ENCODE measurements at places on chromosomes 7 and 10.

- no peak for DNase-seq
These were observed 2.6 kb downstream of the LUC7L2 start for GRCh38 chr7:139362302-139362701.

DNA sequence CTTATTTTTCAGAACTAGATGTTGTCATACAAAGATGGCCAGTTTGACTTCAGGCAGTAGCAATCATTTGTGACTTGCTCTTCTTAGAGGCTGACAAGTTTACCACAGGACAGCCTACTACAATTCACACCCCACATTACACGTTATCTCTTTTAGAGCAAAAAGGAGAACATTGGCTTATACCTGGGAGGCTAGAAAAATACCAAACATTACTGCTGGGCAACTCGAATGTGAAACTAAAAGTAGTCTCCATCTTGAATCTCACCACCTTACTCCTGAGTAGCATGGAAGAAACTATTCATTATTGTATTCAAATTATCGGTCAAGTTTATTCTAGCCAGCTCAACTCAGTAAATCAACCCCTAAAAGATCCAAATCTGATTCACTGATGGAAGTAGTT, 90.7 kb upstream of the TMEM26 start:
- DNase-seq, result no peak

GRCh38 chr7:76316984-76317781, 14.7 kb downstream of the HSPB1 start:
- no peak for DNase-seq

- DNase-seq, result no peak
These were observed 213.9 kb downstream of the NSUN6 start for GRCh38 chr10:18437486-18437885.

- no peak for DNase-seq
These were observed 95.4 kb downstream of the HIPK2 start for GRCh38 chr7:139682136-139683013.

DNA sequence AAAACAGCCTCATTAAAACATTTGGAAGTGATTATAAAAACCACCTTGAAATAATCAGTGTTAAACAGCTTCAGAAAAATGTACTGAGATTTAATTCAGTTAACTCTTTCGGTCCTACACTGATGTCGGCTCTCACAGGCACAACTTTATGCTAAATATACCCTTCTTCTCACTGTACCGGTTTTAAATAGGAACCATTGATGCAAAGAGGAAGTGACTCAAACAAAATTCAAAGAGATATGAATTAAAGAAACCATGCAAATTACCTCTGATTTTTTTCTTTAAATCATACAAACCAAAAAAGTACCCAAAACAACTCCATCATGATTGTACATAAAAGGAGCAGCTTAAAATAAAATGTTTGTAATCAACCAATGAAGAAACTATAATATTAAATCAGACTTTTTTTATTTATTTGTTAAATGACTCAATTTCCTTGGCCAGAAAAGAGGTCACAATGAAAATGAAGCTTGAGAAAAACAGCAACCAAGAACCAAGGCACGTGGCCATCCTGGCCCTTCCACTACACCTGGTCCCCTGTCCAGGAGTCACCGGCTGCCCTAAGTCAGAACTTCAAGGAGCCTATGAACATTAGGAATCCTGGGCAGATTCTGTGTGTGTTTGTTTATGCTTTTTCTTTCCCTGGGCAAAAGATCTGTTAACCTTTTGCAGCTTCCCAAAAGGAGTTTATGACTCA, 73.0 kb upstream of the CABCOCO1 start:
- DNase-seq, result no peak

- DNase-seq, result no peak
These were observed 85.2 kb upstream of the SEMA3C start for GRCh38 chr7:81004098-81004497.

DNA sequence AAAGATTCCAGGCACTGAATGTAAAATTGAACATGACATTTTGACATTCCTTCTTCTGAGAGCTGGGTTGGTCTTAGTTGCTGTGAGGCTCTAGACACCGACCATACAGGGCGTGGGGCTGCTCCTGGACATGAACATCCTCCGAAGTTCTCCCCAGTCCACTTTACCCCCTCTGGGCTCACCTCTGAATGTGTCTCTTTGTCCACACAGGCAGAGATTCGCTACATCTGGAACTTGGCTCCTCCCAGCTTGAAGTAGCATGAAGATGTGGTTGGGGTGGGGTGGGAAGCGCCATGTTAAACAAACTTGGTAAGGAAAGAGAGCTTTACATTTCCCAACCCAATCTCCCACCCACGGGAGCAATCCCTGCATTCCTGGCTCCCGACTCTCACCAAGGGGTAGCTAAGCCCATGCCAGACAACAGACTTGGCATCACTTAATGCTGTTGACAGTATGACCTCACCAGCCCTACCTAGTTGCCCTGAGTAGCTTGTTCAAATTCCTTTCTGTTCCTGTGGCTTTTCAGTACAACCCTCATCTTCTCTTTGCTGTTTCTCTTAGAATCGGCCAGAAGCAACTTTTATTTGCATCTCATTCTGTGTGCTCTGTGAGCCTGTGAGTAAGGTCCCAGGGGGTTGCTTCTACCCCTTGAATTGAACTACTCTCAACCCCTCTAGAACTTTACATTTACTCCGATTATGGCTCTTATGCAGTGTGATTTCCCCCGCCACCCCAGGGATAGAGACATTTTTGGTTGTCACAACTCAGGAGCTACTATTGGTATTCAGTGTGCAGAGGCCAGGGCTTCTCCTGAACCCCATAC, 211.4 kb downstream of the SEC23IP start:
- DNase-seq, result no peak

DNA sequence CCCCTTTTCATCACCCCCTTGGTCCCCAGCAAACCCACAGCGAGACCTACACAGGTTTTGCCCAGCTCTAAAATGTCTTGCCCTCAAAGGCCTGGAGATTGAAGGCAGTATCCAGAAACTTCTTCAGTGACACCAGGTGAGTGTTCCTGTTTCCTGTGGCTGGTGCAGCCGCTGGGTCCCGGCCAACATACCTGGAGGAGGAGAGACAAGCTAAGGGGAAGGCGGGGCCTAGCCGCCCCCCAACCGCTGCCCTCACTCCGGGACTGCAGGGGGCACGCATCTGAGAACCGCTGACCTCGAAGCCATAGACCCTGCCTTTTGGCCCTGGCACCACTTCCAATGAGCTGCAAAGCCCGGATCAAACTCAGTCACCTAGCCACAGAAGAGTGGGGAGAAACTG, 27.0 kb downstream of the OGDHL start:
- DNase-seq, result peak; percentile 68

DNA sequence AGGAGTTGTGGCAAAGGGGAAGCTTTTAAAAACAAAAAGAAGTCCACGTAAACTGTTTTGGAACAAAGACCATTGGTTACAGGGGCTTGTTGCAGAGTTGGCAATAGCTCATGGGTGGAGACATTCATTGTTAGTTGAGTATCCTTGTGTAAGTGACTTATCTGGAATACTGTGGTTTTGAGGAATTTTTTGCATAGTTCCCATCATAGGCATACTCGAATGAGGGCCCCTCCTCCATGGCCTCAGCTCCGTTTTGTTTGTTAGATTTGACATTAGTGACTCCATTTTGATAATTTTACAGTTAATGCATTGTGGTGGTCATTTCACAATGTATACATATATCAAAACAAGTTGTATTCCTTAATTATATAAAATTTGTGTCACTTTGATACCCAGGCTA, 12.8 kb upstream of the SMKR1 start:
- DNase-seq, result no peak

GRCh38 chr7:67786021-67786420, 789.4 kb downstream of the TYW1 start:
- DNase-seq, result no peak

DNA sequence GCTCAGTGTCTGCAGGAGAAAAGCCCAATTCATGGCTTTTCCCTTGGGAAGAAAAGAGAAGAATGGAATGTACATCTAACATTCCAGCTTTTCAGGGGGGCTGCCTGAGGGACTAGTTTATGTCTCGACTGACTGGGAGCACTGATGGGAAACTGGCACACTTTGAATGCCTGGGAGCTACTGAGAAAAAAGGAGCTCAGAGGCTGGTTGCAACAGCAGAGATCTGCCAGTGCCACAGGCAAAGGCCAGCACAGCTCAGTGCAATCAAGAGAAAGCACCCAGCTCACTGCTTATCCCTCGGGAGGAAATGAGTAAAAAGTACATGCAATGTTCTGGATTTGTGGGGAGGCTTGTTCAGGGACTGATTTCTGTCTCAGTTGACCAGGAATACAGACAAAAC, 226.2 kb downstream of the COBL start:
- no peak for DNase-seq

DNA sequence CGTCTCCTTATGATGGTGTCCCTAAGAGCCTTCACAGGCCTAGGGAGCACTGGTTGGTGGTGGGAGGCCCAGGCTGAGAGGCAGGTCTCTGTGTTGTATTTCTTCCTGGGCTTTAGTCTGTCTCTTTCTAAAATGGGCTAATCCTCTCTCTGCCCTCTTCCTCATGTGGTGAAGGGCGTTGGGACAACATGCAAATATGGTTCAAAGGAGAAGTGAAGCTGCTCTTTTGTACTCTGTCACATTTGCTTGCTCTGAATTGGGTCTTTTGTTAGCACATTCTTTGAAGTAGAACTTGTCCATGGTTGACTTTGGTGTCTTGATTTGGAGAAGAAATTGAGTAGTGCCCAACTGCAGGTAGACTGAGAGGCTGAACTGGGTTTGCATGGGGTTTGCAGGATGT, 814 bp downstream of the HK1 start:
- no peak for DNase-seq

- peak; percentile 27 for DNase-seq
These were observed 4.7 kb upstream of the TMEM72 start for GRCh38 chr10:44906486-44906885.

GRCh38 chr10:113305871-113306270, 247.0 kb upstream of the HABP2 start:
- DNase-seq, result no peak

- DNase-seq, result no peak
These were observed 149.6 kb downstream of the ADK start for GRCh38 chr10:74300666-74301065.

- DNase-seq, result no peak
These were observed 54.1 kb downstream of the DYNC2I1 start for GRCh38 chr7:158910254-158911053.

DNA sequence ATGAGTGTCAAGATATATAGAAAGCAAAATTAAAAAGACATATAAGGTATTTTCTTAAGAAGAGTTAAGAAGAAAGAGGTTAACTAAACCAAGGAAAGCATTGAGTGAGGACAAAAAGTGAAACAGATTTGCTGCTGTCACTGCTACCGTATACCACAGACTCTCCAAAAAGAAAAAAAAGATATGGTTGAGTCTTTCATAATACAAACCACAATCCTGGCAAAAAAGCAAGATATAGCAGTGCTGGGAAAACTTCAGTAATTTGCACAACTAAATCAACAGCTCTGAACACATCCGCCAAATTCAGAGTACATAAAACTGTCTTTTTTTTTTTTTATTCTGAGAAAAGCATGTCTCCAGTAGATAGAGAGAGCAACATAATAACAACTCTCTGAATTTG, 114.7 kb downstream of the ETV1 start:
- no peak for DNase-seq

All from cardiac septum (tissue), 1 donor.